ENCODE measurements at places on chromosomes 1 and 21. TPM values are rescaled to one million over a fixed set of nuclear protein-coding genes. Genes with fewer than 3 reads are reported as not detected.

GNG4 gene
- total RNA-seq: 0.08 TPM

ABCA4 gene
- not detected for total RNA-seq

SRSF4 gene
- 92.2 TPM for total RNA-seq

MKNK1 gene
- 30.6 TPM for total RNA-seq

FMO2 gene
- not detected for total RNA-seq

IL23R gene
- not detected for total RNA-seq

DFFB gene
- 3.7 TPM for total RNA-seq

LPAR3 gene
- total RNA-seq: 0.58 TPM

KAZN gene
- total RNA-seq: not detected

CCDC181 gene
- total RNA-seq: not detected

LHX8 gene
- not detected for total RNA-seq

BATF3 gene
- total RNA-seq: not detected

CRB1 gene
- total RNA-seq: not detected

NECAP2 gene
- total RNA-seq: 52.1 TPM

DIO1 gene
- total RNA-seq: not detected

CC2D1B gene
- 38.8 TPM for total RNA-seq

All from CD8-positive, alpha-beta T cell (primary cell).